ENCODE measurements at places on chromosomes 2 and 18.
A peak's percentile ranks its signal among the peaks of the same experiment; 100 is the strongest.

DNA sequence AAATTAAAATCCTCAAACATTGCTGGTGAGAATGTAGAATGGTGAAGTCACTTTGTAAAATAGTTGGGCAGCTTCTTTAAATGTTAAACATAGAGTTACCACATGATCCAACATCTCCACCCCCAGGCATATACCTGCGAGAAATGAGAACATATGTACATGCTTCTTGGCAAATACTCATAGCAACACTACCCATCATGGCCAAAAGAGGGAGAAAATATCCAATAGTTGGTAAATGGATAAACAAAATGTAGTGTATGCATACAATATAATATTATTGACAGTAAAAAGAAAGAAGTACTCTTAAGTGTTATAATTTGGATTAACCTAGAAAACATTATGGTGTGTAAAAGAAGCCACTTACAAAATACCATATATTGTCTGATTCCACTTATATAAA lies 185.9 kb downstream of the CDH7 start:
- no peak for DNase-seq

GRCh38 chr2:219041252-219041651 lies at the start of gene CFAP65:
Gene CFAP65 (minus strand): TSS chr2:219041516. CDS start chr2:219039048, 2,468 bp downstream.
- DNase-seq: peak; percentile 96

DNA sequence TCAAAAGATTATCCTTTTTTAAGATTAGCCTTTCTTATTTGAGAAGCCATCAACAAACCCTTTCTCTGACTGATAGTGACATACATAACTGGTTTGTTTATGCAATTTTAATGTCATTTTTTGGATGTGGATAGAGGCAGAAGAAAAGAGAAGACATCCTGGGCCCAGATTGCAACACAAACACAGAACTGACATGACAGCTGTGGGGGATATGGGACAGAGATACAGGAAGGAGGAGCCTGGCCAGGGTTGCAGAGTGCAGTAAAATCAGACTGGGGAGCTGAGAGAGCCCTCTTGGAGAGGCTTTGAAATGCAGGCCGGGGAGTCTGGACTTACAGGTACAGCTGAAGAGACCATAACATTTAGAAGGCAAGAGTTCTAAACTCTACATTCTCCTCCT lies 65.1 kb downstream of the SIGLEC15 start:
- DNase-seq: no peak

DNA sequence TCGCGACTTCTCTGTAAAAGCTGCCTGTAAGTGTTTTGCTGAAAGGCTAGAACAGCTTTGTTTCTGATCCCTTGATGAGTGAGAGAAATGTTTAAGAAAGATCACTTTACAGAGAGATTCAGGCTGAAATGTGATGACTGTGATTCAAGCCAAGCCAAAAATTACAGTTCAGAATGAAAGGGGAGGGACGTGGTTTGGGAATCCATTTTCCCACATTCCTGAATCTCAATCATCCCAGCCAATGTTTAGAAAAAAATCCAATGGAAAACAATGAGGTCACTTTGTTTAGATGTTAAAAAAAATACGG lies 416.7 kb downstream of the ARHGAP15 start:
- no peak for DNase-seq

- DNase-seq: no peak
These were observed 82.7 kb downstream of the LTBP1 start for GRCh38 chr2:33029459-33029858.

DNA sequence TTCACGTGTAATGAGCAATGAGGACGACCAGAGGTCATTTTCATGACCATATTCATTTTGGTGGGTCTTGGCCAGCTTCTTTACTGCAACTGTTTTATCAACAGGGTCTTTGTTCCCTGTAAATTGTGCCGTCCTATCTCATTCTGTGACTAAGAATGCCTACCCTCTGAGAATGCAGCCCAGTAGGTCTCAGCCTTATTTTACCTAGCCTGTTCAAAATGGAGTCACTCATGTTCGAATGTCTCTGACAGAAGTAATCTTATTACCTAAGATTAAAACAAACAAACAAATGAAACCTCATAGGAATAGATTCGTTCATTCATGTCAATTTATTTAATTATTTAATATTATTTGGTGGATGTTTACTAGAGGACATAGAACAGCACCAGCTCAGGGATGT lies 714.8 kb downstream of the ADCYAP1 start:
- DNase-seq: no peak

GRCh38 chr18:10685484-10685883 lies 159.7 kb downstream of the NAPG start:
- DNase-seq: no peak

- no peak for DNase-seq
These were observed 43.4 kb downstream of the MBP start for GRCh38 chr18:77088963-77089722.

DNA sequence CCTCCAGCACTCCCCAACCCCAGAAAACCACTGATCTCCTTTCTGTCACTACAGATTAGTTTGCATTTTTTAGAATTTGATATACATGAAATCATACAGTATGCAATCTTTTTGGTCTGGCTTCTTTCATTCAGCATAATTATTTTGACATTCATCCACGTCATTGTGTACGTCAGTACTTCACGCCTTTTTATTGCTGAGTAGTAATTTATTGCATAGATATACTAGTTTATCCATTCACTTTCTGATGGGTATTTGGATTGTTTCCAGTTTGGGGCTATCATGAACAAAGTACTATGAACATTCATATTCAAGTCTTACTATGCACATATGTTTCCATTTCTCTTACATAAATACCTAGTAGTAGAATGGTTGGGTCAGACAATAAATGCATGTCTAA lies 20.1 kb upstream of the CHN1 start:
- DNase-seq: no peak

GRCh38 chr2:161008311-161008710 lies 151.9 kb upstream of the TANK start:
- no peak for DNase-seq
